Brain pericyte (primary cell): ENCODE measurements at places on chromosomes 5 and 9.
A peak's percentile ranks its signal among the peaks of the same experiment; 100 is the strongest.

- DNase-seq, result no peak
Observed at GRCh38 chr5:112682621-112683061, 55.0 kb upstream of the APC start.

- DNase-seq, result no peak
Observed at GRCh38 chr5:68074048-68074632, 141.4 kb upstream of the PIK3R1 start.

DNA sequence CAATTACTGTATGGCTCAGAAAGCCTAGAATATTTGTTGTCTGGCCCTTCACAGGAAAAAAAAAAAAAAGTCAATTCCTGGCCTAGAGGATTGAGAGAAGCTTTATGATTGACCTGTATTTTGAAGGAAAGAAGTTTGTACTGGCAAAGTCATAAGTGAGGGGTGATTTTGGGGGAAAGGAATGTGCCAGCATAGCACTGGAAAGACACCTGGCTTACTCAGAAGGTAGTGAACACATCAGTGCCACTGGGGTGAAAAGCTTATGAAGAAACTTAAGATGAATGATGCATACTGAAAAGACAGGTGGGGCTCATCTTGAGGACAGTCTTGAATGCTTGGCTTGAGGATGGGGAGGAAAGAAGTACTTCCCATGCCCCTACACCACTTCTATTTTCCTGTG is 127.9 kb upstream of the RASA1 start:
- no peak for DNase-seq

GRCh38 chr9:6723881-6724420 is 33.8 kb upstream of the KDM4C start:
- DNase-seq, result no peak

- DNase-seq, result no peak
Observed at GRCh38 chr5:670396-671270, 22.5 kb downstream of the TPPP start.

DNA sequence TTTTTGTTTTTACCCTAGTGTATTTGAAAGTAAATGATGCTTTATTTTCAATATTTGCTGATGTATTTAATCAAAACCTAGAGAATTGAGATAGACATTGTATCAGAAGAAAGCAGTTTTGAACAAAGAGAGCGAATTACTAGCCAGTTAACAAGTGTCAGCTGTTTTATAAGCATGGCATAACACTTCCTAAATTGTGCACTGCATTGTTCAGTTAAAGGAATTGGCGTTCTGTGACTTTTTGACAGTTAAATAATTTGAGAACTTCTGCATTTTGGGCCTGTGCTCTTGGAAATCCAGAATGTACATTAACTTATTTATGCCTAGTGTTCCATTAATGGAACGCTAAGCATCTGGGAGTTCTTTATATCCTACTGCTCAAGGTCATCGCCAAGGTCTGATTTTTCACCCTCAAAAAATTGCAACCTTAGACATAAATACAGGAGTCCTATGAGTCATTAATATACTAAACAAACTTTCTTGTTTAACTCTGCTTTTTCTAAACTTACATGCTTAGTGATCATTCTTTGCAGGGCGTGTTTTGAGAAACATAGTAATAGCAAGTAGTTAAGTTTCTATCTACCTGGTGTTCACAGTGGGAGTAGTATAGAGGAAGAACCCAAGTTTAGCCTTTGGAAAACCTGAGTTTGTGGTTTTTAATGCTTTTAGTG is 31.1 kb downstream of the RASA1 start:
- DNase-seq, result no peak

DNA sequence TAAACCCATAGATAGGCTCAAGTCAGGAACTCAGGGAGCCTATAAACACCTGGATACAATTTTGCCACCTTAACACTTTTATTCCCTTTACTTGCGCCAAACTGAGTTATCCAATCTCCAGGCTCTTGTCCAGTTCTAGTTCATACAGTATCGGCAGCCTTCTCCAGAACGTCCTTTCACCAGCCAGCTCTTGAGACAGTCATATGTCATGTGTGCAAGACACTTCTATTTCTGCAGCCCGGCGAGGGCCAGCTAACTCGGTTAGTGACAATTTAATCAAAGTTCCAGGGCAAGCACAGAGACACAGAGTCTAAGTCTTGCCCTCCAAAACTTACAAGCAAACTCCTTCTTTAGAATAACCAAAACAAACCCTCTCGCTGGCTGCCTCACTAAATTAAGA is 12.9 kb downstream of the ABCA1 start:
- DNase-seq, result no peak

GRCh38 chr5:138623053-138623452 is 47.9 kb upstream of the HSPA9 start:
- DNase-seq, result no peak

DNA sequence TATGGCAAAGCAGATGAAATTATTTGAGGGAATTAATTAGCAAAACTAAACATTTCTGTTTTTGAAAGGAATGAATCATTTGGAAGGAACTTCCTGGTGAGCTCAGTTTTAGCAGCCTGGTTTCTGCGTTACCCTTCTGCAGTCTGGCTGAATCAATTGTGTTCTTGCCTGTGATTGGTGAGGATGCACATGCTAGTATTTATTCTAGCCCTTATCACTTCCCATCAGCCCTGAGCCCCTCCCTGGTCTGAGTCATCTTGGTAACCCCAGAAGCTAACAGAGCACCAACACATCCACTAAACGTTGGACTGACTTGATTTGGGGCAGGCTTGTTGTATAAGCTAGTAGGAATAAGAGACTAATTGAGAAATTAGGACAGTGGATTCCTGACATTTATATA is 6.6 kb downstream of the TJP2 start:
- peak; percentile 40 for DNase-seq

DNA sequence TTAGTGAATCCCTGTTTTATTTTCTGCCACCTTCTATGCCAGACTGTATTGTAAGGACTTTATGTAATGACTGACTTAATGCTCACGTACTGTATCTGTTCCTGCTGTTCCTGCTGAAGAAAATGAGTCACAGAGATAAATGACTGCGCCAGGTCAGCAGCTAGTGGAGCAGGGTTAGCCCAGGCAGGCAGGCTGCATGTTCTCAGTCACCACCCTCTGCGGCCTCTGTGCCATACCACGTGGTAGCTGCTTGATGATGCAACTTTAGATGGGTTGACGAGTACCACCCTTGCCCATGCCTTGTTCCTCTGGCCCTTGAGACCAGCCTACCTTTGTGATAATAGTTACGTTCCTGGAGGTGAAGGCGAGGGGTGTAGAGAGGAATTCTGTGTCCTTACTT is 161.9 kb downstream of the TRIO start:
- DNase-seq, result peak; percentile 66

GRCh38 chr5:32223972-32224609 is 50.0 kb upstream of the GOLPH3 start:
- DNase-seq, result no peak

DNA sequence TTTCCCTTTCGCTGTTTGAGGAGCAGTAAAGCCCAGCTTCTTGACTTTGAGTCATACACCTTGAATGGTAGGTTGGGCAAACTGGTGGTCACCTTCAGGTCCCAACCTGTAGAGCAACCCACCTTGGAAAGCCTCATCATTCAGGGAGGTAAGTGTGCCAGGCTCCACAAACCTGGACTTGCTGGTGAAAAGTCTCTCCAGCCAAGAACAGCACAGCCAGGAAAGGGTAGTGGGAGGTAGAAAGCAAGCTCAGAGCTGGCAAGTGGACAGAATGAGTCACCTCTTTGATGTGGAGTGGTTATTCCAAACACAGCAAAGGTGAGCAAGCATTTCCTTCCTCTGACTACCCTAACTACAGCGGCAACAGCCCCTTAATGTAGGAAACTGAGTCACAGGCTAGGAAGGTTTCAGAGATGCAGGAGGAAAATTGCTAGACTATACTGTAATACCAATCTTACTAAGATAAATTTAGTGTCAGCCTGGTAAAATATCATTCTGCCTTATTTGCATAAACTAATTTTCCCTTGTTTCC is 117.5 kb upstream of the MTAP start:
- DNase-seq, result no peak

GRCh38 chr9:71271602-71272001 is 150.2 kb upstream of the TRPM3 start:
- DNase-seq, result no peak

- DNase-seq, result no peak
Observed at GRCh38 chr9:27189426-27189825, 80.4 kb downstream of the TEK start.

GRCh38 chr5:37494756-37495155 is 115.6 kb downstream of the WDR70 start:
- no peak for DNase-seq

GRCh38 chr9:86077276-86077675 is 22.1 kb downstream of the GOLM1 start:
- DNase-seq, result no peak

DNA sequence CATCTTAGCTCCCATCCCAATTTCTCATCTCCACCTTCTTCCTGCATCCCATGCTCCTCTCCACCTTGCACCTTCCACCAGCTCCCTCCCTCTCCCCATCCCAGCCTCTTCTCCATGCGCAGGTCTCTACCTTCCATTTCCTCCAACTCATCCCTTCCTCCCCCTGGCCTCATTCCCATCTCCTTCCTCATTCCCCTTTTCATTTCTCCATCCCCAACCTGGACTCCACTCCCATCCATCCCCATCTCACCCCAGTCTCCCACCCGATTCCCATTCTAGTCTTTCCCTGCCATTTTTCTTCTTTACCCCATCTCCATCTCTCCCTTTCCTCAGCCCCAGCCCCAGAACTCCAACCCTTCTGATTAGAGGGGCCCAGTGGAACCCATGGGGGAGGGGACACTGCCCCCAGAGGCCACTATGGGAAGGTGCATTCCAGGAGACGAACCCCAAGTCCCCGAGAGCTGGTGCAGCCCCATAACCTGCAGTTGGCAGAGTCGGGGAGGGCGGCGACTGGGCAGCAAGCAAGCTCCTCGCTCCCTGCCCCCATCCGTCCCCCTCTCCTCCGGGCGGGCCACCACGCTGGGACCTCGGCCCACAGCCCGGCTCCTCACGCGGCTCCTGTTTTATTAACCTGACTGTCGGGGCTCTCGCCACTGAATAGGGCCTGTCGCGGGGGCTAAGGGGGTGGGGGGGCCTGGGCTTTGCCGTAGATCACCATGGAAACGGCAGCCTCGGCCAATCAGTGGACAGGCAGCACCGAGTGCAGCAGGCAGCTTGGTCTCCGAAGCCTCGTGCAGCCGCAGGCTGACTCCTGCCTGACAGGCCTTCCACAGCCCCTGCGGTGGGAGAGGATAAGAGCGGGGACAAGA is 66.7 kb downstream of the PCDH1 start:
- no peak for DNase-seq

DNA sequence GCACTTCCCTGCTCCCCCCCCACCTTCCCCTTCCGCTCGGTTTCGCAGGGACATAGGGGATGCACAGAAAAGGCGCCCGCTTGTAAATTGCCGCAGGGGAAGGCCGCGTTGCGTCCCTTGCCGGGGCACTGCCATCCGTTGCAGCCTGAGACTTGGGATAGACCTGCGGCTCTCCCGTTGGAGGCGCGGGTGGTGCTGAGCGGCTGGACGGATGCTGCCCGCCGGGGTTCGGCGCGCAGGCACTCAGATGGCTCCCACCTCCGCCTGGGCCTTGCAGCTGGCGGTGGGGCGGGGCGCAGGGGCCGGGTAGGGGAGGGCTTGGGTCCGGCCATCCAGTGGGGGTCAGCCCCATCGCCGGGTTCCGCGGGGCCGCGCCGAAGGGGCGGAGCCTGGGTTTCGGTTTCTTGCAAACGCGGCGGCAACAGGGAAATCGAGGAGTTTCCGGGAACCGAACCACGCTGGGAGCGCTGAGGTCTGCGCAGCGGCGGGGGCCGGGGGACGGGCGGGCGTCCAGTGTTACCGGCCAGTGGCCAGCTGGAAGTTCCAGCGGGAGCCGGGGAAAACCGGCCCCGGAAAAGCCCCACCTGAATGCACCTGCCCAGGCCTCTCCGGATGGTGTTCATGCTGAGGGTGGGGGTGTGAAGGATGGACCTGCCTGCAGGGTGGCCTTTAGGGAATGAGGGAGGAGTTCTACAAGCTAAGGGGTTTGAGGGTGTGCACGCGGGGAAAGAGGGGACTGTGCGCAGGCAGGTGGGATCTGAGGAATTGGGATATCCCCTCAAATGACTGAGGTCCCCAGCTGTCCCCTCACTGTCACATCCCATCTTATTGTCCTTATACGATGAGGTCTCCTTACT is 6.3 kb upstream of the IRF1 start:
- no peak for DNase-seq

DNA sequence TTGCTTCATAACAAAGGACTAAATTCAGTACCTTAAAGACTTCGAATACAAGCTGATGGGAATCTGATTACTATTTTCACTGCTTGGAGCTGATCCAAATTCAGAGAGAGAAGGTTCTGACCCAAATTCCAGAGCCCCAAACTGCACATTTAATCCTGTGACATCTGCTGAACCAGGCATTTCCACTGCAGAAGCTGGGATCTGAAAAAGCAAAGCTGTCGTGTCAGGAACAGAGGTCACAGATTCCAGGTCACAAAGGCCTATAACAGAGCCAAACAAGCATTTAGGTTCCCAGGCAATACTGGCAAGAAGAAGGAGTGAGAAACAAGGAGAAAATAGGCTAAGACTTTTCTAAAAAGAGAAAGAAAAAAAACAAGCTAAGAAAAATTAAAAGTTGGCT is 105.3 kb downstream of the UBAP2 start:
- no peak for DNase-seq

DNA sequence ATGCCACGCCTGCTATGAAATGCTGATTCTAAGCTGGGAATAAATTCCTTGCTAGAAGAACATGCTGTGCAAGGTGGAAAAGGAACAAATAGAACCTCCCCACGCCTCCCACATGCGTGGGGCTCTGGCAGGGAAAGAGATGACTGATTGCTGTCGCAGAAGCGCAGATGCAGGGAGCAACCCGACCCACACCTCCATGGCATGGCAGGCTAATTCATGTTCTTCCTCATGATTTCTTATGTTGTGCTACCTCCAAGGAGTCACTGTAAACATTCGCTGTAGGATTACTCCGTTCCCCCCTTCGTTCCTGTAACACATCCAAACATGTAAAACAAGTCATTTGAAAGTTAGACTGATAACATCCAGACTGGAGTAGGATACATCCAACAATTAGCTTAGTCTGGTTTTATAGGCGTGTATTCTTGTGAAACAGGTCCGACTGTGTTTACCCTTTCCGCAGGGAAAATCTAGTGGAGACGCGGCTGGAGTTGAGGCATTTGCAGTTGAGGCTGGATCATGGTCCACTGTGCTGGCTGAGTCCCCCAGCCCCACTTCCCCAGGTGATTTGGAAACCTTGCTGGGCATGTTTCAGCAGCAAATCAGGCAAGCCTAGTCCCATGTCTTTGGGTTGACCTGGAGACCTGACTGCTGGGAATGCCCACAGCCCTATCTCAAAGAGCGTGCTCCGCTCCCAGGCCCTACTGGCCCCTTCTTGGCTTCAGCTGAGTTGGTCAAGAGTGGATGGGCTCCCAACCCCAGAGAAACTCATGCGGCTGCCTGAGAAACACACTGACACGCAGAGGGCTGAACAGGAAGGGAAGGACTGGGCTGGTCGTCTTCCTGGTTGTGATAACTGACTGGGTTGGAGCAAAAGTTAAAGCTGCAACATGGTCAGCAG is 24.8 kb upstream of the ANKRD33B start:
- DNase-seq, result no peak

GRCh38 chr5:14552017-14552416 is 29.6 kb upstream of the OTULINL start:
- no peak for DNase-seq

GRCh38 chr9:70510157-70510770 is 95.8 kb upstream of the KLF9 start:
- DNase-seq, result no peak
